Stimulated activated naive CD8-positive, alpha-beta T cell treated with anti-CD3 and anti-CD28 coated beads, Interleukin-15, Interleukin-2, amounts not matched to agents 100 U/mL and 50 U/mL, for 24 hours (primary cell): ENCODE measurements at places on chromosomes 11 and 22.
A peak's percentile ranks its signal among the peaks of the same experiment; 100 is the strongest.

DNA sequence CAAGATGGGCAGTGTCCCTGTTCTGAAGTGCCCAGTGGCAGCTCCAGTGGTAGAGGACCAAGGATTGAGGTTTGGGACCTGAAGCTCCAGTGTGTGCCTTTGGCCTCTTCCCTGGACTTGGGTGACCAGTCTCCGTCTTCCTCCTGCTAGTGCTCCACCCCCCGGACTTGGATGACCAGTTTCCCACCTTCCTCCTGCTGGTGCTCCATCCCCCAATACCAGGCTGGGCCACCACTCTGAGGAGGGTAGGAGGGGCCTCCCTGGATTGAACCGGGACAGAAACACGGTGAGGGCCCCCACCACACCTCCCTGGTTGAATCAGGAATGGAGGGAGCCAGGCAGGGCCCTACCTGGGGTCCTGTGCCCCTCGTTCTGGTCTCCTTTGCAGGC is 10.9 kb upstream of the NEAT1 start:
- no peak for DNase-seq

- DNase-seq, result no peak
Observed at GRCh38 chr22:36445158-36445668, 36.2 kb downstream of the TXN2 start.

DNA sequence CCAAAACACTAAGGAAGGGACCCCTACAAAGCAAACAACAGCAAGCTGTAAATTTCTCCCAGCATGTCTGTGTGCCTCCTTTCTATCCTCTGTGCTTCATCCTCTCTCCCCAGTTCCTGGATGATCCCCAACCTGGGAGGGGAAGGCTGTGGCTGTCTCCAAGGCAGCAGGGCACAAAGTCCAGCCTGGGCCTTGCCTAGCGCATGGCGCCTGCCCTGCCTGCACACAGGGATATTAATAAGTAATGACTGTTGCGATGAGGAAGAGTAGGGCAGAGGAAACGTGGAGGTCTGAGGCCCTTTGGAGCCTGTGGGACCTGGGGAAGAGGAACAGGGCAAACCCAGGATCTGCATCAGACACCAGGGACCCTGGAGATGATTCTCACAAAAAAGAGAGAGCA is 2.0 kb downstream of the USH1C start:
- DNase-seq, result no peak

DNA sequence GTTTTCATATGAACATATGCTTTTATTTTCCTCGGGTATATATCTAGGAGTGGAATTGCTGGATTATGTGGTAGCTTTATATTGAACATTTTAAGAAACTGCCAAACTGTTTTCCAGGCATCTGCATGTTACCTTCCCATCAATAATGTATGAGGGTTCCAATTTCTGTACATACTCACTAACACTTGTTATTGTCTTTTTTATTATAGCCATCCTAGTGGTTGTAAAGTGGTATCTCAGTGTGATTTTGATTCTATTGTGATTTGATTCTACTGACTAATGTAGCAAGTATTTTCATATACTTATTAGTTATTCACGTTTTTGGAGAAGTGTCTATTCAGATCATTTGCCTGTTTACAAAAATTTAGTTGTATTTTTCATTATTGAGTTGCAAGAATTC is 2.0 kb downstream of the ANO5 start:
- DNase-seq, result no peak

DNA sequence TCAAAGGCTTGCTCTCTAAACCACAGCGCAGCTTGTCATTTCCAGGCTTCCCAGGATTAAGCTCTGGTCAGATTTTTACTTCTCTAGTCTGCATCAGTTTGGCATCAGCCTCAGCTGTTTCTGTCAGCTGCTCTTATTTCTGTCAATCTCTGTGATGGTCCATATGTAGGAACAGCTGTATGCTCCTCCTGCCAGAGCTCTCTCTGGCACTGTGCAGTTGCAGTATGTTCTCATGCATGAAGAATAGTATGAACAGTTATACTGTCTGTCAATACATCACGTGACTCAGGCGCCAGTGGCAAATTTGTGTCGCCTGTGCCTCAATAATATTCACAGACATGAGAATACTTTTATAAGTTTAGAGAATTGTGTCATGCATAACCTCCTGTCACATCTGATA is 6.7 kb downstream of the OR6M1 start:
- DNase-seq, result no peak

GRCh38 chr11:103418014-103418413 is 308.8 kb downstream of the DYNC2H1 start:
- DNase-seq, result no peak

DNA sequence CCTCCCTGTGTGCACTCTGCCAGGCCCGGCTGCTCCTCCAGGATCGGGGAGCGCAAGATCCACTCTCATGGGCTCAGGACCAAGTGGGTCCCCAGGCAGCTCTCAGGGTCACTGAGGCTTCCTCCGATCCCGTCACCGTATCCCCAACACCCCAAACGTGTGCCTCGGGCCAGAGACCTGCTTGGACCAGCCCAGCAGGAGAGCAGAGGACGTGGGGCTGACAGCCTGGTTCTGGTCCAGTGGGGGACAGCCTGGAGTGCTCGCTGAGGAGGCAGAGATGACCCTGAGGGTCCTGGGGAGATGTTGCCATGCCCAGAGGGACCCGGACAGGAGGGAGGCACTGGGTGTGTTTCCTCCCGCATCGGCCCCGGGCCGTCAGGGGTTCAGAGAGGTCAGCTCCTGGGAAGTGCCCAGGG is 1402.6 kb downstream of the BRD1 start:
- no peak for DNase-seq

DNA sequence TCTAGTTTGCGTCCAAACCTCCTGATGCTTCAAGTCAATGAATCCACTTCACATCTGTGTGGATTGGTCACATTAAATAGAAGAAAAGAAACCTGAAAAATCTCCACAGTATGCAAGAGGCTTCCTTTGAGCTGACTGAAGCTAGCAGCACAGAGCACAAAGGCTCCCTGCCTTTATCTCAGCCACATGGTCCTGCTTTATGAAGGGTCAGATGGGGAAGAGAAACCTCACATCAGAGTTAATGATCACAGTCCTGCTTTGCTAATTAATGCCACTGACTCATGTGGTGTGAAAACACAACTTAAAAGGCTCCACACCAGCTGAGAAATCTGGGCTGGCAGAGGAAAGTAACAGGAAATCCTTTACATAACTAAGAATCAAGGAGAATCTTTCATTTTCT is 1291.0 kb downstream of the LRRC4C start:
- DNase-seq, result no peak

- DNase-seq, result peak; percentile 45
Observed at GRCh38 chr11:118438314-118438931, 2.1 kb downstream of the KMT2A start.

GRCh38 chr11:58494101-58494500 is 13.8 kb downstream of the OR5B21 start:
- DNase-seq, result no peak

GRCh38 chr11:23730307-23730998 is 766.4 kb upstream of the LUZP2 start:
- no peak for DNase-seq

DNA sequence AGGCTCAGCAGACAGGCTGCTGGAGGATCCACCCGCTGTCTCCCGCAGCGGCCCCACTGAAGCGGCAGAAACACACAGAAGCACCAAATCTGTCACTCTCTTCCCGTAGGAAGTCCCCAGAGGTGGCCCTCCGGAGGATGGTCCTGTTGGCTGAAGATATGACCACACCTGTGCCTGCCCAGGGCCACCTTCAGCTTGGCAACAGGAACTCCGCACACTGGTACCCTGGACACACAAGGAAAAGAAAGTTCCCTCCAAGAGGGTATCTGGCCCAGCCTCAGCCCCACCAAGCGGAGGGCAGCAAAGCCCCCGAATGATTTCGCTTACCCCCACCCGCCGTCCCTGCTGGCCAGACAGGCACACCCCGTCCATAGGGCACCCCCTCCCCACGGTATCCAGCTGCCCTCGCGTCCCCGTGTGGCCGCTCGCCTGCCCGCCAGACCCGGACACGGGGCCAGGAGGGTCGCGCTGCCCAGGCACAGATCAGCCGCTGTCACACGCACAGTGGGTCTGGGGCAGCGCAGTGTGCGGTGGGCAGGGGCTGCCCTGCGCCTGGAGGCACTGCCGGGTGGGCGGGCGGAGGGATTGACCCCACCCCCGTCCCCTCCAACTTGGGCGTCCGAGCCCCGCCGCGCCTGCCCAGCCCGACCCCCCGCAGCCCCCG is 7.0 kb downstream of the RASSF7 start:
- DNase-seq, result no peak

GRCh38 chr11:100831929-100832494 is 144.9 kb downstream of the ARHGAP42 start:
- DNase-seq, result no peak

DNA sequence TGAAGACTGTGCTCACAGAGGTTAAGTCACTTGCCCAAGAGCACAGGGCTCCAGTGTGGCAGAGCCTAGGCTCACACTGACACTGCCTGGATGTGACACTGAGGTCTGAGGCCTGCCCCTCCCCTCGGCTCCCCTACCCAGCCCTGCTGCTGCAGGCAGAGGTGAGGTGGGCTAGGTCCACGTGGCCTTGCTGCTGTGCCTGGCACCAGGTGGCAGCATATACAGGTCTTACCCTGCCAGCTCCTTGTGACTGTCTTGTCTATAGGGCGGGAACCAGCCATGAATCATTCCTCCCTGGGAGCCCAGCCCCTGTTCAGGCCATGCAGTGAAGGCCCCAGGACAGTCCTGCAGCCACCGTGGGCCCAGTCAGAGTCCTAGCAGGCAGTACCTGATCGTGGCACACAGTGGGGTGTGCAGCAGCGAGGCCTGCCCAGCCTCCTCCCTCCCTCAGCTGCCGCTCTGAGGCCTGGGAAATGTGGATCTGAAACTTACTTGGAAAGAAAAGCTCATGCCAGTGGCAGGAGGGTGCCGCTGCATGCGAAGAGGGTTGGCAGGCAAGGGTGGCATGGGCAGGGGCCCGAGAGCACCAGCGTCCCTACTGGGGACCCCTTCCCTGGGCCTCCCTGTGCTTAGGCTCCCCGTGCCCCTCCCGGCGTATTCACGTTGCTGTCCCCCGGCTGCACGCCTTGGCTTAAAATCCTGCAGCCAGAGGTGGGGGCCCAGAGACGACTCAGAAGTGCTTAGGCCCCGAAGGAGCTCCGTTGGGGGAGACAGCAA is 1.2 kb upstream of the CERK start:
- DNase-seq, result peak; percentile 72

DNA sequence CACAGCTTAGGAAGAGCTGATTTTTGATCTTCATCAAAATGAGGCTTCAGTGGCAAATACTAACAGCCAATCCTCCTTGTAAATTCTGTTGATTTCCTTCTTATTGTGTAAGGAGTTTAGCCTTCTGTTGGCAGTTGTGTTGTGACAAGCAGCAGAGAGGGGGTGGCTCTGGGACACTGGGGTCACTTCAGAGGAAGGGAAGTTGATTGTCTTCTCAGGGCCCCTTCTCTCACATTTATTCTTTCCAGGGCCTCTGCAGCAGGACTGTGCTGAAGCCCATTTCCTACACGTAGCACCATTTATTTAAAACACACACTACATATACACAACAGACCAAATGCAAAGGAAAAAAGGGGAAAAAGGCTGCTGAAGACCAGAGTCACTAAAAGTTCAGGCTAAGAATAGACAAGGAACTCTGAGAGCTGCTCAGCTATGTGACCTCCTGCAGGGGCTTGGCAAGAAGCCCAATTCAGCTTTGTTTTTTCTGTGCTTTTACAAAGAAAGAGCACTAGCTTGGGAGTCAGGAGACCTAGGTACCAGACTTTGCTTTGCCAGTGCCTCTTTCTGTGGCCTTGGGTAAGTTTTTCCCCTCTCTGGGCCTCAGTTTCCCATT is 28.3 kb upstream of the UPB1 start:
- DNase-seq, result no peak

DNA sequence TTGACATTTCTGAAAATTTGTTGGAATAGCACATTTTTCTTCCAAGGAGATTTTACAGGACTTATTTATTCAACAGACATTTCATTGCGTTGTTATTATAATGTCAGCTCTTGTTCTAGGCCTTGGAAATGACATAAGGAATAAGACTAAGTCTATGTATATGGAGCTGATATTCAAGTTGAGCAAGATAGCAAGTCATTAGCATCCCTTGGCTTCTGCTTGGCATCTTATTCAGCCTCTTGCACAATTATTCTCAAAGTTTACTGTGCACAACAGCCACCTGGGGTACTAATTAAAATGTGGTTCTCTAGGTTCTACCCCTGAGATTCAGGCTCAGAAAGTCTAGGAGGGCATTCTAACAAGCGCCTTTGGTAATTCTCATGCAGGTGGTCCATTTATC is 304.8 kb upstream of the DDI1 start:
- no peak for DNase-seq

DNA sequence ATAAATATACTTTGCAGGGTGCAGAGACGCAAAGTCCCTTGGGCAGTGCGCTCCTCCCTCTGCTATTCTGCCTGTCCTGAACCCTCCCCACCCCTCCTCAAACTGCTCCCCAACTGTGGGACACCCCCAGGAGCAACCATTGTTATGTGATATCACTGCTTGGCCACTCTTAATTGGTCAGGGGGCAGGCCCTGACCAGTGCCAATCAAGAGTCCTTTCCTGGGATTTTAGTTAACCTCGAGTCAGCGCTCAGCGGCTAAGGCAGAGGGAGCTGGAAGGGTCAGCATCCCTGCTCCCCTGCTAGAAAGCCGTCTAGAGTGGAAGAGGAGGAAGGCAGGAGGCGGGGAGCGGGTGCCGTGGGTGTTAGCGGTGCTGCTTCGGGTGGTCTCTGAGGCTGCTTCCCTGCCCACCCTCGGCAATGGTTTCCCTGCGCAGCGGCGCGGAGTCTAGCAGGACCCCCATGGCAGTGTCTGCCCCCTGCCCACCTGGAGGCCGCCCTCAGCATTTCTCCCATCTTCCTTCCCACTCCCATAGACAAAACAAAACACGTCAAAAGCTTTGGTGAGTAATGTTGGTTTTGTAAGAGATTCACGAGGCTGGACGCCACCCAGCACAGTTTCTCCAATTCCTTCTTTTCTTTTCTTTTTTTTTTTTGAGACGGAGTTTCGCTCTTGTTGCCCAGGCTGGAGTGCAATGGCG is 38.4 kb upstream of the A4GALT start:
- DNase-seq, result no peak

DNA sequence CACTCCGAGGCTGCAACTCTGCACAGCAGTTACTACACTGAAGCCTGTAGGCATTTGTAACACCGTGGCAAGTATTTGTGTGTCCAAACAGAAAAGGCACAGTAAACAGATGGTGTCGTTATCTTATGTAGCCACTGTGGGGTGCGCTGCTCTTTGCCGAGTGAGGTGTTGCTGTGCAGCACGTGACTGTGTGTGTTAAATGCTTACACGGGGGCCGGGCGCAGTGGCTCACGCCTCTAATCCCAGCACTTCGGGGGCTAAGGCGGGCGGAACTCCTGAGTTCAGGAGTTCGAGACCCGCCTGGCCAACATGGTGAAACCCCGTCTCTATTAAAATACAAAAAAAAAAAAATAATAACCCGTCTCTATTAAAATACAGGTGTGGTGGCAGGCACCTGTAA is 11.5 kb downstream of the ZBED4 start:
- DNase-seq, result no peak

DNA sequence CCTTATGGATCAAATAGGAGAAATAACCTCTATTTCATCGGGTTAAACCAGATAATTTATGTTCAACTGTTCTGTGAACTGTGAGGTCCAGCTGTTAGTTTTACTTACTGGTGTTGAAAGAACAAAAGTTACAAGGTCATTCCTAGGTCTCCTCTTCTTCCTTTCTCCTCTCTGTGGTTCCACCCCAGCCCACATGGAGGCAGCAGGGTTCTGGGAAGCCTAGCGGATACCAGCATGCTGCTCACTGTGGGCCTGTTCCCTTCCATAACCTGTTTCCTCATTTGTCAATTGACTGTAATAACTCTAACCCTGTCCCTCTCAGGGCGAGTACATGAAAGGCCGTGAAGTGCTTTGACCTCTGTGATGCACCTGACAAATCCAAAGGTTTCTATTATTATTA is 27.8 kb downstream of the RELT start:
- DNase-seq, result no peak
